Amygdala (tissue), 56 donors: ENCODE measurements at places on chromosomes 7 and 10.

- DNase-seq: no peak
Observed at GRCh38 chr10:60666221-60666620, 112.1 kb upstream of the CDK1 start.

- no peak for DNase-seq
Observed at GRCh38 chr10:24762161-24762924, 38.7 kb upstream of the ARHGAP21 start.

GRCh38 chr7:123054357-123055133 is 59.0 kb upstream of the TAS2R16 start:
- no peak for DNase-seq

DNA sequence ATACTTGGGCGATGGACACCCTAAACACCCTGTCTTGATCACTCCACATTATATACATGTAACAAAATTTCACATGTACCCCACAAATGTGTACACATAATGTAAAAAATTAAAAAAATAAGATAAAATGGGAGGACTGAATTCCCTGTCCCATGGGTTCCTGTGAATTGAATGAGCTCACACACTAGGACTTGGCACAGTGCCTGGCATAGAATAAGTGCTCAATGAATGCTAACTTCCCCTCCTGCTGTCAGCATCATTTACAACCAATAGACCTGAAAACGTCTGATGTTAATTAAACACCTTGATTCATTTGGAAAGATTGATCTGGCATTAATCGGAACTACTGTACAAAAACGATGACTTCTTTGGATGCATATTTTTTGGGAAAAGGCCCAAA is 117.3 kb upstream of the ZNF438 start:
- no peak for DNase-seq

DNA sequence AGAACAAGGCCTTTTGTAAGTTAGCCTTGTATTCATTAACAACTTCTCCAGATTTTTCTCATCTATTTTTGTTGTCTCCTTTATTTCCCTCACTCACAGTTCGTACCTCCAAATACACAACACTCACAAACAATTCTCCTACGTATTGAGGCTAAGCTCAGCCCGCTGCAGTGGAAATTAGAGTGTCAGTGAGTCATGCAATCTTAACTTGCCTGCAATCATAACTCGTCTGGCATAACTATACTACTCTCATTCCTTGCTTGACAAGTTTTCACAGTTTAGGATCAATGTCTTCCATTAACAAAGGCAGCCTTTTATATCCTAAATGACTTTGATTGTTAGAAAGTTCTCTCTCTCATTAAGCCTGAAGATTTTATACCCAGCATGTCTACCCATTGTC is 23.8 kb downstream of the TMEM196 start:
- no peak for DNase-seq

- DNase-seq: no peak
Observed at GRCh38 chr10:50469778-50470193, 154.0 kb downstream of the SGMS1 start.

- DNase-seq: no peak
Observed at GRCh38 chr10:34374356-34375045, 440.6 kb downstream of the PARD3 start.

- no peak for DNase-seq
Observed at GRCh38 chr7:74253331-74253730, 868 bp downstream of the RFC2 start.

DNA sequence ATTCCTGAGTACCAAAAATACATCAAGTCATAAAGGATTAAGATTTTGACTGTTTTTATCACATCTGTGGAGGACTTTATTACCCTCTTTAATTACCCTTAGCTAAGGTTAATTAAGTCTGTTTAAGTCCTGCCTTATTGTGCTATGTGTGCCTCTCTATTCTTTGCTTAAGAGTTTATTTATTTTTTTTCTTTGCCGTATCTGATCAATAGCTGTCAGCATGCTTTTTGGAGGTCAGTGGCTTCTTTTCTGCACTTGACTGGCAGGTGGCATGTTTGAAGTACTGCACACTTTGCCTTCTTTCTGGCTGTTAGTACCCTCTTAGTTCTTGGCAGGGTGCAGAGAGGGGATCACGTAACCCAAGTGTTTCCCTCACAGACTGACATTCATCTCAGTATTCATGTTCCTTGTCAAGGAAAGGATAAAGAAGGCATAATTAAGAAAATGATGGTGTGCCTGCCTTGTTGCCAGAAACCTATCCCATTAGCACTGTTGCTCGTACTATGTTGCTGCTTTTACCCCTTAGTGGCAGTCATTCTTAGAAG is 225.8 kb downstream of the EXOC4 start:
- DNase-seq: no peak

- no peak for DNase-seq
Observed at GRCh38 chr10:16458166-16458955, 21.6 kb downstream of the PTER start.

DNA sequence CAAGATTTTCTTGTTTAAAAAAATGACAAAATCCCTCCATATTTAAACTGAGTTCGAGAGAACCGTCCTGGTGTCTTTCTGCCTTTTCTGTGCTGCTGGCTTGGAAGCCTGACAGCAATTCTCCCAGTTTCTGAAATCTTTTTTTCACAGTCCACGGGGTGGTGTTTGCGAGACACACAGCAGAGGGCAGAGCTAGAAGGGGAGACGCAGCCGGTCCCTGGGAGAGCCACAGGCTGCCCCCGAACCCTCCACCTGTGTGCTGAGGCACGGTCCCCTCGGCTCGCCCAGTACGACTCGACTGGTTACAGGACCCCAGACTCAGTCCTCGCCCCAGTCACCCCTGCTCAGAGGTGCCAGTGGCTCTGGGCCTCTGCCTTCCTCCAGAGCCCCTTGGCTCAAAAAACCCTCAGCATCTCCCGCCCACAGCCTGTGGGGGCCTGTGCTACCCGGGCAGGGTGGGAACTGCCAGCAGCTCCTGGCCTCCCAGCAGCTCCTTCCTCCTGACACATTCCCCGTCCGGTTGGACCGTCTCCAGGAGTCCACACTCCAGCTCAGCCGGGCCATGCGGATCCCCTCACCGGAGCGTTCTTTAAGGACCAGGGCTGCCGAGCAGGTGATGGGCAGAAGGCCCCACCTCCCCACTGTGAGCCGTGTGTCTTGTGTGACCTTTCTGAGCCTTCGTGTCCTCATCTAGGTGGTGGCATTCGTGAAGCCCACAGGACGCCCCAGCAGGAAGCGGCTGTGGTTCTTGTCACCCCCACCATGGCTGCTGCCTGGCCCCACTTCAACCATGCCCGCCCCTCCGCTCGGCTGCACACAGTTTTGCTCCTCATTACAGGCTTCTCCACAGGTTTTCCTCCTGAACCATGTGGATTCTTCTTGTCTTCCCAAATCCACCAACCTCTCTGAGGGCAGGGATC is 52.3 kb upstream of the EN2 start:
- DNase-seq: no peak

DNA sequence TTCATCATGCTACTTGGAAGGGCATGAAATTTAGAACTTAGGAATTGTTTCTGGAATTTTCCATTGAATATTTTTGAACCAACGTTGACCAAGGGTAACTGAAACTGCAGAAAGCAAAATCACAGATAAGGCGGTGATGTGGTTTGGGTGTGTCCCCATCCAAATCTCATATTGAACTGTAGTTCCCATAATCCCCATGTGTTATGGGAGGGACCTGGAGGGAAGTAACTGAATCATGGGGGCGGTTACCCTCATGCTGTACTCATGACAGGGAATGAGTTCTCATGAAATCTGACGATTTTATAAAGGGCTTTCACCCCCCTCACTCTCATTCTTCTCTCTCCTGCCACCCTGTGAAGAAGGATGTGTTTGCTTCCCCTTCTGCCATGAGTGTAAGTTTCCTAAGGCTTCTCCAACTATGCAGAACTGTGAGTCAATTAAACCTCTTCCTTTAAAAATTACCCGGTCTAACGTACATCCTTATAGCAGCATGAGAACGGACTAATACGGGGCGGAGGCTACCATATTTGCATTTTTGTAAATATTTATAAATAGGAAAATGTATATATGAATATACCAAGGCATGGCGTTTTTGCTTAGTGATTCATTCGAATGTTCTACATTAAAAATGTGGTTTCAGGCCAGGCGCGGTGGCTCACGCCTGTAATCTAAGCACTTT is 12.4 kb downstream of the NMT2 start:
- DNase-seq: no peak

GRCh38 chr7:37781156-37781555 is 67.2 kb upstream of the NME8 start:
- DNase-seq: no peak

GRCh38 chr7:47371733-47372368 is 210.1 kb downstream of the TNS3 start:
- DNase-seq: no peak

DNA sequence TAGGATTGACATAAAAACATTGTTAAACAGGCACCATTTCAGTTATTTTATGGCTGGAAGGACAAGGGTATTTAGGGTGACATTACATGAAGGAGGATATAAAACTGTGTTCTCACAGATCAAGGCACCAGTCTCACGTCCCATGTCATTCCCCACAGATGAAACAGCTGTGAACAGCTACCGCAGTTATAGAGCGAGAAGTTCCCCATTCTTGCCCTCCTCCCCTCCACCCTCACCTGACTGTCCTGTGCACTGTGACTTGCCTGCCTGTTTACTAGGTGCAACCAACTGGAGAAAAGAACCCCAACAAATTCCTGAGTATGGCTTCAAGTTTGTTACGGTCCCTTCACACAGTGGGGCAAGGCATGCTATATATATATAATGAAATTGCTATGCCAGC is 141.6 kb downstream of the SND1 start:
- no peak for DNase-seq

GRCh38 chr7:30899066-30899465 is 12.6 kb upstream of the AQP1 start:
- DNase-seq: no peak

DNA sequence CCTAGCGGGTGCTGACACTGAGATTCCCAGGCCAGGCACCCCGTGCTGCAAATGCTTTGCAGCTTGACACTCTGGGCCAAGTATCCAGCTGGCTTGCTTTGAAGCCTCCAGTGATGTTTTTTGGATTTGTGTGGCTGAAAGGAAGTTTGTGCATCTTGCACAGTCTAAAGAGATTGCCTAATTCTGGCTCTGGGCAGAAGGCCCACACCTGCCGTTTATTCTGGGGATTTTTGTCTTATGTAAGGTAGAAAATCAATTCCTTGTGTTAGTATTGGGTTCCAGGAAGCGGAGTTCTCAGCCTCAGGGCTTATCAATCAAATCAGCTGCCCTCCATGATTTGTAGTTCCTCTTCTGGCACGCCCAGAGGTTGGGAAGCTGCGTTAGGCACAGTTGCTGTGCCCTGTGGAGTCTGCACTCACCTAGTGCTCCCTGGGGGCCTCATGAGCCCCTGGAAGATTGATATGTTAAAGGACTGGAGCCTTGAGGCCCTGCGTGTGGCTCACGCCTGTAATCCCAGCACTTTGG is 8.4 kb upstream of the PURB start:
- no peak for DNase-seq

DNA sequence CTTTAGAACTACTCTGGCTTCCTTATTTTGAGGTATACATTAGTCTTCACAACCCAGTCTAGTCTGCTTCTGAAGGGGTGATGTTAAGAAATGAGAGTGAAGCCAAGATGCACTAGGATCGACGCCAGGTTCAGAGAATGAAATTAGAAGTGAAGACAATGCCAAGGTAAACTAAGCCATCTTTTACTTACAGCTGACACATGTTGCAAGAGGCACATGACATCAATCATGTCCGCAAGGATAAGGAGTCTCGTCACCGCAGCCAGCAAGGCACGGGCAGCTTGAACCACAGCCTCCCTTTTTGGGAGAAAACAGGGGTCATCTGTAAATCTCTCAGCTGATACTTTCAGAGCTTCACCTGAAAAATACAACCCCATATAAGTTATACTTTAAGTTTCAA is 156.7 kb downstream of the CTNNA3 start:
- no peak for DNase-seq

- no peak for DNase-seq
Observed at GRCh38 chr7:127833641-127834040, 181.6 kb downstream of the SND1 start.

DNA sequence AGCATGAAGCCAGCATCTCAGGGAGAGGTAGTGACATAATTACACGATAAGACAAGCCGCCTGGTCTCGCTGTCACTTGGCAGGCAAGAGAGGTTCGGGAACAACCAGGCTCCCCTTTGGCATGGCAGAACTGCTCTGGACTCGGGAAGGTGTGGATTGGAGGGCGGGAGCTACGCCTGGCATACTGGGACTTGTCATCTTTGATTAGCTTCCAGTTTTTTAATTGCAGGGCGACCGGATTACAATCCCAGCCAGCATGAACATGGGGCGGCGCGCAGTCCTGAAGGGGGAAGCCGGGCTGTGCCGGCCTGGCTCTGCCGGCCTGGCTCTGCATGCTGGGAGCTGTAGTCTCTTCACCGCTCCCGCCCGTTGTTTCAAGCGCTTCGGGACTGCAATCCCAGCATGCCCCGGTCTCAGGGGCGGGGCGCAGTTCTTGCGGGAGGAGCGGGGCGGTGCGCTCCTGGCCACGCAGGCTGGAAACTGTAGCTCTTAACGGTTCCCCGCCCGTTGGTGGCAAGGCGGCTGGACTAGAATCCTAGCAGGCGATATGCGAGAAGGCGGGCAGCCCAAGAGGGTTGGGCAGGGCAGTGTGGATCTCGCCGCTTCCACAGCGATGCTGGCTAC is 45.5 kb upstream of the ZNF716 start:
- peak; percentile 68 for DNase-seq

GRCh38 chr10:68303849-68304412 is 27.9 kb upstream of the HNRNPH3 start:
- DNase-seq: no peak

GRCh38 chr7:85119934-85120333 is 66.9 kb downstream of the SEMA3D start:
- no peak for DNase-seq

- no peak for DNase-seq
Observed at GRCh38 chr10:103040418-103040817, 122.3 kb downstream of the CNNM2 start.

GRCh38 chr10:43698156-43698555 is 49.5 kb upstream of the ZNF32 start:
- DNase-seq: no peak

- DNase-seq: no peak
Observed at GRCh38 chr7:138804618-138805017, 6.6 kb upstream of the ATP6V0A4 start.

GRCh38 chr7:36911788-36912187 is 187.5 kb upstream of the AOAH start:
- no peak for DNase-seq

DNA sequence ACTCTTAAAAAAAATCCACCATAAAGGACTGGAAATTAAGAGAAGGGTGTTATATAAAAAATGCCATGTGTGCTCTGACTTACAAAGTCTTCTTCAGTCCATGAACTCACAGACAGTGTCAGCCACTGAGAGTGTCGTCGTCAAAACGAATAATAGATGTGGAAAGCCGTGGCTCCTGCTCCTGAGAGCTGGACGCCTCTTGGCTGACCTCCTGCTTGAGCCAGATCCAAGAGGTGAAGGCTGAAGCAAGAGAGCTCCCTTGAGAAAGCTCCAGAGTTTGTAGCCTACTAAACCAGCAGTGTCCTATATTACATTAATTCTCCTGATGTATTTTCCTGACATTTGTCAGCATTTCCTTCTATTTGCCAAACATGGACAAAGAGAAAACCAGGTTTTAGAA is 234.3 kb upstream of the C7orf33 start:
- DNase-seq: no peak

- DNase-seq: no peak
Observed at GRCh38 chr7:40659231-40659630, 524.4 kb downstream of the SUGCT start.
